CD4-positive, alpha-beta T cell treated with Interleukin-17A for 1 hour (primary cell): ENCODE measurements at places on chromosomes 12 and 14.

- DNase-seq: no peak
These were observed 40.1 kb upstream of the VPS33A start for GRCh38 chr12:122306407-122306806.

GRCh38 chr12:49881415-49882247 is 22.1 kb downstream of the FAIM2 start:
- no peak for DNase-seq

DNA sequence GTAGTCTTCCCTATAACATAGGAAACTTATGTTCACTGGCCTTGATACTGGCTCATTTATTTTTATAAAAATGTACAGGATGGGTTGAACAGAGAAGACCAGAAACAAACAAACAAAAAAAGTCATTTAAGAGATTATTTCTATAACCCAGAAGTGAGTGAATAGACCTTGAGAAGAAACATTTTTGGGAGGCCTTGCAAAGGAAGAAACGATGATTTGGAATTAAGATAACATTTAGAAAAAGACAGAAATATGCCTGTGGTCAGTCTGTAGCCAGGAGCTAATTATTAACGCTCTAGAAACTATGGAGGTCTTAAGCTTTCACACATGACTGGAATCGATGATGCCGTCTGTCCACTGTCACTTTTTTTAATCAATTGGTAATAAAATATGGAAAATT is 264.0 kb downstream of the EGLN3 start:
- no peak for DNase-seq

DNA sequence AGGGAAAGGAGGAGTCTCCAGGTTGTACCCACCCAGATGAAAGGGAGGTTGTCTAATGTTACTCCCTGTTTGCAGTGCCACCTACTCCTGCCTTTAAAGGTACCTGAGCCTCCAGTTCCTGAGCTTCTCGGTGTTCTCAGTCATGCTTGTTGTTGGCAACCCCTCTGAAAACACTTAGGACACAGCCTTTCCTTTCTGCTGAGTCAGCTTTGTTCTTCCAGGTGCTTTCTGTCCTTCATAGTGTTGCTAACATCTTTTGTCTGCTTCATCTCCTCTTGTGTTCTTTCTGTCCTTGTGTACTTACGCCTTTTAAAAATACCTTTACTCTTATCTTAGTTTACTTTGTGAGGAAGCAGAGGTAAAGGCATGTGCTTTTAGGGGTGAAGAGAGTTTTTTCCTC is 97.0 kb upstream of the NEDD1 start:
- DNase-seq: no peak

GRCh38 chr12:116813271-116814041 is 67.8 kb downstream of the HRK start:
- no peak for DNase-seq

- DNase-seq: peak; percentile 48
These were observed 131.8 kb upstream of the KRAS start for GRCh38 chr12:25382311-25383106.

GRCh38 chr12:113226696-113227568 is 5.7 kb downstream of the TPCN1 start:
- DNase-seq: no peak

DNA sequence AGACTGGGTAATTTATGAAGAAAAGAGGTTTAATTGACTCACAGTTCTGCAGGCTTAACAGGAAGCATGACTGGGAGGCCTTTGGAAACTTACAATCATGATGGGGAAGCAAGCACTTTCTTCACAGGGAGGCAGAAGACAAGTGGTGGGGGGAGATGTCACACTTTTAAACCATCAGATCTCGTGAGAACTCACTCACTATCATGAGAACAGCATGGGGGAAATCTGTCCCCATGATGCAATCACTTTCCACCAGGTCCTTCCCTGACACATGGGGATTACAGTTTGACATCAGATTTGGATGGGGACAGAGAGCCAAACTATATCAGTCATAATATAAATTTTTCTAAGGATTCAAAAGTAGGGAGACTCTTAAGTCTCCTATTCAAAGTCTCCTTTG is 46.0 kb downstream of the SPIC start:
- DNase-seq: no peak

- DNase-seq: no peak
These were observed 81.9 kb downstream of the CFAP54 start for GRCh38 chr12:96571101-96571862.

DNA sequence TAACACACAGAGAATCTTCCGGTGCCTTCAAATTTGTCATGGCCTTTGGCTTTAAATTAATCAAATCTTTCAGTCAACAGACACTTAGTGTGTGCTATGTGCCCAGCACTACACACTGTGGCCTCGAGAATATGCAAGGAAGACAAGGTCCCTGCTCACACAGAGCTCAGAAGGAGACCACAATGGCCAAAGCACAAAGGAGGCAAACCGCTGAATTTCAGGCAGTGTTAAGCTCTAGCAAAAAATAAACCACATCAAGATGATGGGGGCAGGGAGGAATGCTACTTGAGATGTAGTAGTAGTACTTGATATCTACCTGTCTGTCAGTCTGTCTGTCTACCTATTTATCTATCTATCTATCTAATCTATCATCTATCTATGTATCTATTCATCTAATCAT is 227.9 kb downstream of the TMEM132D start:
- no peak for DNase-seq

- DNase-seq: no peak
These were observed 52.0 kb upstream of the SYNE2 start for GRCh38 chr14:63800651-63801375.

DNA sequence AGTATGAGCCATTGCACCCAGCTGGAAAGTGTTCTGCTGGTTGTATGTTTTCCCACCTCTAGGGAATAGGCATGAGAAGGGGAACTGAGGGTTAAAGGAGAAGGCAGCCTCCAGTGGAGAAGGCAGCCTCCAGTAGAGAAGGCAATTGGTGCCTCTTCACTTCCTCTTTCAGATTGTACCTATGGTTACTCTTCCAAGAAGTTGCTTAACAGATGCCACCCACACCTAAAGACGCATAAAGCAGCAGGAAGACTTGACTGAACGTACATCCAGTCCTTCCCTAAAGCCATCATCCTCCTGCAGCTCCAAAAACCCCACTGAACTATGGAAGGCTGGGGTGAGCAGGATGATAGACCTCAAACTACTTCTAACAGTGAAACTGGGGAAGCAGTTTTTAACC is 13.1 kb downstream of the DPF3 start:
- no peak for DNase-seq

- DNase-seq: no peak
These were observed 341.2 kb downstream of the NPAS3 start for GRCh38 chr14:33279865-33280264.

DNA sequence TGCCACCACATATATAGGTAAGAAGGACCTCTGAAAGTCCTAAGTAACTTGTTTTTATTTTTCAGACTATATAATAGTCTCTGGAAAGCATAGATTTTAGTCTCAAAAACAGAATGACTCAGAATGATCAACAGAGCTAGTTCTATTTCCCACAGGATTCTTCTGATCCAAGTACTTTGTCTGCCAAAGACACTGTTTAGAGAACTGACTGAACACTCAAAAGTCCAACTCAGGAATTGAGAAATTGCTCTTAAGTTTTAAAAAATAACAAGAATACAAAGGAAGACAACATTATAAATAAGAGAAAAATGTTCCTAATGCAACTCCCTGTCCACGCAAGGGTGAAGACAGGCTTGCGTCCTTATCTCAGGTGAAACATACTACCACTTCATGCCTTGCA is 29.0 kb downstream of the LGMN start:
- no peak for DNase-seq

- no peak for DNase-seq
These were observed 15.8 kb downstream of the NID2 start for GRCh38 chr14:52053044-52053443.

DNA sequence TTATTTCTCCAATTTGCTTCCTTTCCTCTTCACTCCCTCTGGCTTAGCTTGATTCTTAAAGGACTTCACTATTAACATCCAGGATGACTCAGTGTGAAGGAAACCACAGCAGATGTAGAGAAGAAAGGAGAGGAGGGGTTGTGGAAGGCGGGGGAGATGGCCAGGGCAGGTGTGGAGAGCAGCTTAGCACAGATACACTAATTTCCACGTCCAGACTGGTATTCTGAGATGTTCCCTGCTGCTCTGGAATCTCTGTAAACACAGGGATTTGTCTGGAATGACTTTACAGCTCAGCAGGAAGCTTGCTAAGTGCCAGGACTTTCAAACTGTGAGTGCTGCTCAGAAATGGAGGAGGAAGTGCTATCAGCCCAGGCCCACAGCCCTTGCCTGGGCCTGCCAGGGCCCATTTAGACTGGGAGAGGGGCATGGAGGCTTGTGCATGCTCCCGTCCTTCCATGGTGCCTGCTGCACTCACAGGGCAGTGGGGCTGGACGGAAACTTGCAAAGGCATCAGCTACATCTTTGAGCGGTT is 202.5 kb upstream of the DDHD1 start:
- no peak for DNase-seq

GRCh38 chr14:58942516-58942915 is 246.0 kb upstream of the DAAM1 start:
- no peak for DNase-seq

GRCh38 chr14:58639842-58640484 is 2.2 kb downstream of the DACT1 start:
- DNase-seq: no peak

DNA sequence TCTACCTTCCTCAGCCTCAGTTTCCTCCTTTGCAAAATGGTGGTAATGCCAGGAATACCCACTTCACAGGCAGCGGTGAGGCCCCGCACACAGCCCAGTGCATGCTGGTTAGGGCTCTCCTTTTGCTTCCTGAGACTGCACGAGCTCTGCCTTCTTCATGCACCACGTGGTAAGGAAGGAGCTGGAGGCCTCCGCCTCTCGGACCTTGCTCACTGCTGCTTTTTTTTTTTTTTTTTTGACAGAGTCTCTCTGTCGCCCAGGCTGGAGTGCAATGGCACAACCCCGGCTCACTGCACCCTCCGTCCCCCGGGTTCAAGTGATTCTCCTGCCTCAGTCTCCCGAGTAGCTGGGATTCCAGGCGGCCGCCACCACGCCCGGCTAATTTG is 18.1 kb downstream of the TAMALIN start:
- DNase-seq: peak; percentile 54

- DNase-seq: no peak
These were observed 480.5 kb downstream of the VRK1 start for GRCh38 chr14:97277711-97278110.

- DNase-seq: no peak
These were observed 101.1 kb upstream of the ST8SIA1 start for GRCh38 chr12:22435583-22435982.

DNA sequence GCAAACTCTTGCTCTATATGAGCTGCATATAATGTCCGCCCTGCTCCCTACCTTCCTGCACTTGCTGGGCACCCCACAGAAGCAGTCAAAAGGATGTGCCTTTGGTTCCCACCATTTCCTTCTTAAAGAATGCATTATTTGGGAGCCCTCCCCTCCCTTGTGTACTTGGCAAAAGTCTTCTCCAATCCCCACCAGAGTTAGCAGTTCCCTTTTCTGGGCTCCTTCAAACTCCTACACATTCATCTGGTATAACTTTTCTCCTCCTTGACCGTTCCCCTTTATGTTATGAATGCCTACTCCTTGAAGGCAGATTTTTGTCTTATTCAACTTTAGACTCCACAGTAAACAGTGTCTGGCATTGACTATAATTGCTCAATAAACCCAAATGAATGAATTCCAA is 27.8 kb downstream of the AREL1 start:
- no peak for DNase-seq

DNA sequence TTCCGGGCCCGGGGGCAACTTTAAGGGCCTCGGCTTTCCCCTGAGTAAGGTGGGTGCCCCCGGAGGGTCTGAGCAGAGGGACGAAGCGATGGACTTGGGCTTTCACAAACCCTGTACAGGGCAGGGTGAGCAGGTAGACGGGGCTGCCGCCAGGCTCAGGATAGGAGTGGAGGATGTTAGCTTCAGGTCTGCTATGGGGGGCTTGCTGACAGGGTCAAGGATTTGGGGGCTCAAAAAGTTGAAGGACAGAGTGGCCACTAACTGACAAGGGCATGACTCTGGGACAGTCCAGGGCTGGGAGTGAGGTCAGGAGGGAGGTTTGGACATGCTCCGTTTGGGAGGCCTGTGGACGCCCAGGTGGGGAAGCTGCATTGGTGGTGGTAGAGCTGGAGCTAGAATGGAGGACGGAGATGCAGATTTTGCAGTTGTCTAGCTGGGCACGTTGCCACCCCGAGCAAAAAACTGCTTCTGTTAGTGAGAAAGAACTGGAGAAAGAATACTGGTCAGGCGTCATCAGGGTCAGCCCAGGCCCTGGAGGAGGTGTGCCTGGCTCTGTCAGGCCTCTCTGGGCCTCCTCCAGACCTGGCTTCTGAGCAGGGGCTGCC is 113.3 kb downstream of the ADGRD1 start:
- no peak for DNase-seq

DNA sequence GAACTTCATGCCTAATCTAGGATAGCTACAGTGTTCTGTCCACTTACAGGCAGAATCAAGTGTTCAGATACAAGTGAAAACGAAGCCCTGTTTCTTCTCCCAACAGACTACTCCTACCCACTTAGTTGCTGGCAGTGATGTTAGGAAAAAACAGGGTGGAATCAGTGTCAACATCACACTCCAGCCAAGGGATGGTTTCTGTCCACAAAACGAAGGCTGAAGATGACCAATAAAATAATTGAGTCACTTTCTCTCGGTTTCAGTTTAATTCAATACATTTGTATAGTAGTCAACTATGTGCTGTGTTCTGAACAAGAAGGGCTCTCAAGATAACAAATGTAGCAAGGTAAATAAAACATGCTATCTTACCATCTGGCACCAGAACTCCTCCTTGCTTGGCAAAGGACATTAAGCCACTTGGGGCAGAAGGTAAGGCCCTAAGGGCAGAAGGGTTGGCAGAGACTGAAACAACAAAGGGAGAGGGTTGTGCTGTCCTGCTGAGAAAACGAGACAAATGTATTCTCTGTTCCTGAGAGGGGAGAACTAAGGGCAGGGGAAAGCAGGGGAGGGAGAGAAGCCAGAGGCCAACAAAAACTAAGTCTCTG is 393.6 kb downstream of the DPF3 start:
- no peak for DNase-seq

- DNase-seq: no peak
These were observed 443.4 kb downstream of the GLT1D1 start for GRCh38 chr12:129296671-129297070.

DNA sequence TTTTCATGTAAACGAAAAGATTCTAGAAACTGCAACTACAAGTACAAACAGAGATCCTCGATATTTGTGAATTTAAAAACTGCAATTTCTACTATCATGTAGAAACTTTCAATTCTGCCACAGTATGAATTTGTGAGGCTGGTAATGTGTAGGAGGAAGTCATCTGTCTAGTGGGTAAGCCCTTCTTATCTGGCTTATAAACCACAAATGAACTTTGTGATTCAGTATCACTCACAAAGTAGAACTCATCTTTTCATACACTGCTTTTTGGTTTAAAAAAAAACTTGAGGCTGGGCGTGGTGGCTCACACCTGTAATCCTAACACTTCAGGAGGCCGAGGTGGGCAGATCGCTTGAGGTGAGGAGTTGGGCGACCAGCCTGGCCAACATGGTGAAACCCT is 20.7 kb downstream of the GTF2A1 start:
- DNase-seq: peak; percentile 39

DNA sequence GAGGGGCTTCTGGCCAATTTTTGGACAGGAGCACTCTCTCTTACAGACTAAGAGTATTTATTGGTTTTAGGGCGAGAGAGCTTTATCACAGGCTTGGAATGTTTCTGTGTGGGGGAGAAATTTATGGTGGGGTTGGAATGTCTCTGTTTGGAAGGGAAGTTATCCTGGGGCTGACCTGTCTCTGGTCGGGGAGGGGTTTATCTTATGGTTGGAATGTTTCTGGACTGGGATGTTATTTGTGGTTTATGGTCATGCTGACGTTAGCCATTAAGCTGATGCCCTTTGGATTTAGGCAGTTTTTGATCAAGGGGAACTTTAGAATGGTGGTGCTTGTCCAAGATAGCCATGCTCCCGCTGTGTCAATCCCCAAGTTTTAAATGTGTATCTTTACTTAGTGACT is 614.8 kb downstream of the DIO2 start:
- no peak for DNase-seq
